ENCODE measurements at places on chromosomes 7 and 10. TPM values are rescaled to one million over a fixed set of nuclear protein-coding genes. Genes with fewer than 3 reads are reported as not detected.

Gene SLC26A5
- not detected for total RNA-seq

Gene RASSF4
- 11.4 TPM for total RNA-seq

Gene TMEM213
- total RNA-seq, result not detected

Gene EIF4H
- total RNA-seq, result 308 TPM

Gene MTURN
- total RNA-seq, result 16.9 TPM

Gene PVRIG
- not detected for total RNA-seq

Gene CYP3A4
- total RNA-seq, result not detected

Gene SLC13A1
- not detected for total RNA-seq

Gene LIPM
- not detected for total RNA-seq

Gene ERVW-1
- not detected for total RNA-seq

Gene EGFR
- 36.0 TPM for total RNA-seq

DNA sequence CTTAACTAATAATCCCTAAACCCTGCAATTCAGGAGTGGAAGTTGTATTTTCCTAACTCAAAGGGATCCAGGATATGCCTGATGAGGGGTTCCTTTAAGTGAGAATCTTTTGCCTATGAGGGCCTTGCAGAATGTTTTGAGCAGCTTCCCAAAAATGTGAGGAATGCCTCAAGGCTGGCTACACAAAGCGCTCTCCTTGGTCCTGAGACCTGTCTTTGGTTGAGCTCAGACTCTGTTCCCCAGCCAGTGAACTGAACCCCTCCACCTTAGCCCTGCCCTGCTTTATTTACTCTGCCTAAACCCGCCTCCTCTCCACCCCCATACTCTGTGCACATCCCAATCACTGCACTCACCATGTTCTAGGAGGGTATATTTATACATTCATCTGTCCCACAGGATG, 108.6 kb downstream of the NRCAM start:
- DNase-seq, result peak; percentile 64

DNA sequence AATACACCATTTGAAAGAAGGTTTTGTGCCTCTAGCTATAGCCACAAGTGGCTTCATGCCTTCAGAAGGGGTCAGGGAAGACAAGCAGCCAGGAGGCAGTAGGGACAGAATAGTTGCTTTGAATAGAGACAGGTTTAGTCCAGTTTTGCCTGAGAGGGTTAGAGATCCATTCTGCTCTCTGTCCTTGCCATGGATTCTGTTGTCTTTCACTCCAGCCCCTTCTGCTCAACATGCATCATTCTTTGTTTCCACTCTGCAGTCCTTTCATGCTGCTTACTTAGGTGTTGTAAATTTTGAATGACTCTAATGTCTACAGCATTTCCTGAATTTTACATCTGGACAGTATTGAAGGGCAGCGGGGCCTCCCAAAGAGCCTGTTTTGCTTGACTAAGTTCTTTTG, 60.3 kb downstream of the CNTNAP2 start:
- no peak for DNase-seq

DNA sequence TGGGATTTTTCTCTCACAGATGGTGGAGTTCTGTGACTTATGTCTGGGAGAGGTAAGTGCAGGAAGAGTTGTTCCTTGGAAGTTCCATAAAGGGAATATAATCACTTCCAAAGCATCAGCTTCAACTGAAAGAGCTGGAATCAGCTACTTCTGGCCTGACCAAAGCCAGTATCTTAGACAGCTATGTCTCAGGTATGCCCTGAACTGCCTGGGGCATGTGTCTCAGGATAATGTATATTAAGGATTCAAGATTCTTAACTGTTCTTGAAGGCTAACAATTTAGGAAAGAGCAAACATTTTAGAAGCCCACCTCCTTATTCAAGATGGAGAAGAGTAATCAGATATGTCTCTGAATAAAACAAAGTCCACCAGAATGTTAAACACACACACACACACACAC, 12.4 kb upstream of the NOBOX start:
- DNase-seq, result no peak

- peak; percentile 31 for DNase-seq
Observed at GRCh38 chr10:71264345-71265200, 52.2 kb downstream of the UNC5B start.

- no peak for DNase-seq
Observed at GRCh38 chr7:119256446-119257131, 1016.4 kb upstream of the KCND2 start.

- no peak for DNase-seq
Observed at GRCh38 chr7:131529179-131529578, 27.2 kb downstream of the PODXL start.

DNA sequence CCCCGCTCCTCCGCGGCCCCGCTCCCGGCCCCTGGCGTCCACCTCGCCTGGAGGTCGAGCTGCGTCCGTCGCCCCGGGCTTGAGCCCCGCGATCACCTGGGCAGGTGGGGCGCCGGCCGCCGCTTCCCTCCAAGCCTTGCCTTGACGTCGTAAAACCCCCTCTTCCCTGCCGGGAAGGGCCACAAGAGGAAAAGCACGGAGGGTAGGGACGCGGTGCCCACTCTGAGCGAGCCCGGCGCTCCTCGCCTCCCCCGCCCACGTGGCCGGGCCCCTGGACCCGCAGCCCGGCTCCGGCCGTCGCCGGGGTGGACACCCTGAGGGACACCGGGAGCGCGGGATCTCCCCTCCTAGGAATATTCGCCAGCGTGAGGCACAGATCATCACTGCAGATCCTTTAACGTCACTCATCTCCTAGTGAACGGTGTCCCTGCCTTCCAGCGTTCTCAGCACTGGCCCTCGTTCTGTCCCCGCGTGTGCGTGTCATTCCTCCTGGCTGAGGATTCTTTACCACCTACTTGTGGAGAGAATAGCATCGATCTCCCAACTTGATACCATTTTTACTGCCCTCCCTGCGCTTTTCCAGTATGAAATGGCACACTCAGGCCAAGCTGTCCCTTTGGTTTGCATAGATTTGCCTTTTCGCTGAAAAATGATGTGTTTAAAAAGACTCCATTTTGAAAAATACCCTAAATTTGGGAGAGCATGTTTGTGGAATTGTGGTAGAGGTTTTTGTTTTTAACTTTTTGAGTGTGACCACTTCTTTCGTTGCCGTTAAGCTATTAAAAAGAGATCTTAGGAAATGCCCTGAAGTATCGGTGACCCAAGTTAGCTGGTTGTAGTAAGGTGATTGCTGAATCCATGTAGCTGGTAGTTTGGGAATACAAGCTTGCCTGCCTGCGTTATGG, 649 bp downstream of the ACTR3B start:
- peak; percentile 22 for DNase-seq

- no peak for DNase-seq
Observed at GRCh38 chr10:117675514-117676055, 133.0 kb downstream of the EMX2 start.

DNA sequence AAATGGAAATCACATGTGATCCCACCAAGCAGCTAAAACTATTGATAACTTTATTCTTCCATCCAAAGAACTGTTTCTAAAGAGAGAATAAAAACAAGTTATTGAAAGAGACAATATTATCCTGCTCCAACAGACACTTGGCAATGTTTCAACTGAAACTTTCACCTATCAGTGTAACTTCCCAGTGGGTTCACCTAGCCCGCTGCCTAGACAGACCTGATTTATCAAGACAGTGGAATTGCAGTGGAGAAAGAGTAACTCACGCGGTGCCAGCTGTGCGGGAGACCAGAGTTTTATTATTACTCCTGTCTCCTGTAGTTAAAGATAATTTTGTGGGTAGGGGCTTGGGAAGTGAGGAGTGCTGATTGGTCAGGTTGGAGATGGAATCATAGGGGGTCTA, 199.8 kb downstream of the AHR start:
- no peak for DNase-seq

GRCh38 chr10:53006663-53007526, 234.3 kb upstream of the MBL2 start:
- DNase-seq, result no peak

DNA sequence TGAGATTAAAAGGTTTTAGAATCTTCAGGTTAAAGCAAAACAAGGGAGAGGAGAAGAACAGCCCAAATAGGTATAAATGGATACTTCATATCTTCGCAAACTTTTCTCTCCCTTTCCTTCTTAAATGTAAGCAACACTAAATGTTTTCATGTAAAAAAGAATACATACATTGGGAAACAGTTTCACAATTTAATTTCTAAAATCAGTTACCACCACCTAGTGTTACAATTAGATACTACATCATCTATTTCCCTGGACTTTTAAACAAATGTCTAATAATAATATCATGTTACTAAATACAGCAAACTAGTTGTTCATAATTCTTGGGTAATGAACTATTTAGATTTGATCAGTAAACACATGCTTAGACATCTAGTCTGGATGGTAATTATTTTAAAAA, 35.8 kb downstream of the MINDY3 start:
- peak; percentile 6 for DNase-seq

GRCh38 chr7:29569648-29570047, 6.0 kb downstream of the PRR15 start:
- peak; percentile 4 for DNase-seq

- DNase-seq, result no peak
Observed at GRCh38 chr7:127689194-127689772, 37.3 kb downstream of the SND1 start.

GRCh38 chr7:157139111-157139809, 534 bp downstream of the UBE3C start:
- peak; percentile 39 for DNase-seq

- DNase-seq, result peak; percentile 70
Observed at GRCh38 chr7:137898839-137899721, 52.3 kb upstream of the DGKI start.

GRCh38 chr7:4074407-4074806, 607.7 kb upstream of the FOXK1 start:
- no peak for DNase-seq

DNA sequence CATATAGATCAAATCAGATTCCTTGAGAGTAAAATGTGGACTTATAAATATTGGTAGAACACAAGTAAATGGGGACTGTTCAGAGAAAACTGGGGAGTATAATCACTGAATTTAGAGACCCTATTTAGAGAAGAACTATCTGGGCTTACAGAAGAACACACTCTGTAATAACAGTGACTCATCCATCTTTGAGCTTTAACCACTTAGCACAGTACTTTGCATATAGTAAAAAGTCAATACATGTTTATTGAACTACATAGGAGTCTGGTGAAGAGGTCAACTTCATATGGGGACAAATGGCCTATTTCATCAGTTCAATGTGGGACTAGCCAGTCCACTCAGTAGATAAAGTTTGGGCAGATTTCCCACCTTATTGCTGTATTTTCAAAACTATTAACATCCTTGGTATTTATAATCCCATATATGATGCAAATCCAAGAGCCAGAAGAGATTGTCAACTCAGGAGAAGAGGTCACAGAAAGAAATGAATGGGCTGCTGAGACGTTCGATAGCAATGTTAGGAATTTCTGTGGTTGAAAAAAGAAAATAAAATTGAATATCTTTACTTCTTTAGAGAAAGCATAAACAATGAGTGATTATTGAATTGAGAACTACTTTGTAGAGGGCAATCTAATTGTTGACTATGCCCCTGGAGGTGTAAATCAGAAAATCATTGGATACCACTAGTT, 119.3 kb upstream of the CACNA2D1 start:
- peak; percentile 57 for DNase-seq

DNA sequence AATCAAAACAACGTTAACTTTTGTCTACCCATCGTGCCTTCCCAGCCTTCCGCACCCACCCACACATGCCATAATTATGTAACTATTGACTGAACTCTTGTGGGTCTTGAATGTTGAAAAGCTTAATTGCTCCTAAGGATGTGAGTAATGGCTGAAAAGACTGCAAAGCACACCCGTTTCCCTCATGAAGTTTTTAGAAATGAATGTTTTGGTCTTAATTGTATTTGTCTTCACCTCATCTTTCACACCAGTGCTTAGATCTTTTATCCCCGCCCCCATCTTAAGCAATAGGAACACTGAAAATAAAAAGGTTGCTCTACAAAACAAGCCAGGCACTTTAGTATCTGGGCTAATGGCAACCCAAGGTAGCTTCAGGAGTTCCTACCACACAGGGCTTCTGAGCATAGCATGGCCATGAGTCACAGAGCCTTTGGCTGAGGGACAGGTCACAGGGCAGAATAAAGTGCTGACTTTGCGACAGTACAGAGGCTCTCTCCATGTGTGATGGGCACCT, 690.5 kb downstream of the PARD3 start:
- peak; percentile 75 for DNase-seq

All from fibroblast of lung (primary cell).